Erythroblast (primary cell): ENCODE measurements at places on chromosomes 2 and 18.
A peak's percentile ranks its signal among the peaks of the same experiment; 100 is the strongest.

DNA sequence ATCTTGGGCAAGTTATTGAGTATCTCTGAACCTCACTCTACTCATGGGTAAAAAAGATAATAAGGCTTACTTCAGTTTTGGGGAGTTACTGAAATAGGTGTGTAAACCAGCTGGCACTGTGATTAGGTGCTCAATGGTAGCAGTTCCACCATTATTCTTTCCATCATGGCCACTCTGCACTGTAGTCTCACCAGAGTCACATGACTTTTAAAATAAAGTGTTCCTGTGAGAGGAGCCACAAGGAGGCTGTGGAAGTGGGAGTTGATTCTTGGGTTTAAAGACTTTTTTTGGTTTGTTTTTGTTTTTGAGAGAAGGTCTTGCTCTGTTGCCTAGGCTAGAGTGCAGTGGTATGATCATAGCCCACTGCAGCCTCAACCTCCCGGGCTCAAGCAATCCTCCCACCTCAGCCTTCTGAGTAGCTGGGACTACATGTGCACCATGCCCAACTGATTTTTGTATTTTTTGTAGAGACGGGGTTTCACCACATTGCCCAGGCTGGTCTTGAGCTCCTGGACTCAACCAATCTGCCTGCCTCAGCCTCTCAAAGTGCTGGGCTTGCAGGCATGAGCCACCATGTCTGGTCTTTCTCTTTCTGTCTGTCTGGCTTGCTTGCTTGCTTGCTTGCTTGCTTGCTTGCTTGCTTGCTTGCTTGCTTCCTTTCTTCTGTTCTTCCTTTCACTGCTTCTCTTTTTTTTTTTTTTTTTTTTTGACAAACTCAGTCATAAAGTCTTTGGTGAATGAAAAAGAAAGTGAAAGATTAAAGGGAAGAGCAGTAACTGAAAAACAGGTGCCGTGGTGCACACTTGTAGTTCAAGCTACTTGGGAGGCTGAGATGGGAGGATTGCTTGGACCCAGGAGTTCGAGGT lies 21.2 kb upstream of the ACVR1 start:
- DNase-seq, result no peak

DNA sequence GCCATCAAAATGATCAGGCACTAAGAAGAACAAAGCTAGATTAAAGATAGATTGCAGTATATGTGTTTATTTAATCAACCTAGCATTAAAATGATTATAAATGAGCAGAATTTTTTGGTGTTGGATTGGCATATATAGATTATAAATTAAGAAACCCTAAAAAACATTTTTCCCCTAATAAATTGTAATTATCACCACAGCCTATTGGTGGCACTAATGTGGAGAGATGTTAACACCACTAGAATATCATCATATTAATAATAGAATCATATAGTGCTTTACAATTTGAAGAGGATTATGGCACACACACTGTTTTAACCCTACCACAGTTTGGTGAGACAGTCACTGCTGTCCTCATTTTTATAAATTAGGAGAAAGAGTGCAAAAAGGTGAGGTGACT lies 112.4 kb upstream of the RND3 start:
- DNase-seq, result no peak

- DNase-seq, result no peak
These were observed 11.7 kb upstream of the MFF start for GRCh38 chr2:227313310-227313709.

DNA sequence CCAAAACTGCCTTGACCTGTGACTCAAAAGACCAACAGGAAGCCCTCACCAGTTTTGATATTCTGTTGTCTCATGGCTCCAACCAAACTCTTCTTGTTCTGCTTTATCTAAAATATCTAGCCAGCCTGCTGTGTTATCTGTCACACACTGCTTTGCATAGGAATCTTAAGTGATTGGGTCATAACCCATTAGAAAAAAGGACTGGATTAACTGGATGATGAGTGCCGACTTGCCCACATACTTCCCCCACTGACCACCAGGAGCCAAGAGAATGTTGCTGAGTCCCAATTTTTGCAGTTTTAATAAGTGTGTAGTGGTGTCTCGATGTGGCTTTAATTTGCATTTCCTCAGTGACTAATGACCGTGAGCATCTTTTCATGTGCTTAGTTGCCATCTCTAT lies 6.5 kb downstream of the MOGAT1 start:
- DNase-seq, result peak; percentile 10

DNA sequence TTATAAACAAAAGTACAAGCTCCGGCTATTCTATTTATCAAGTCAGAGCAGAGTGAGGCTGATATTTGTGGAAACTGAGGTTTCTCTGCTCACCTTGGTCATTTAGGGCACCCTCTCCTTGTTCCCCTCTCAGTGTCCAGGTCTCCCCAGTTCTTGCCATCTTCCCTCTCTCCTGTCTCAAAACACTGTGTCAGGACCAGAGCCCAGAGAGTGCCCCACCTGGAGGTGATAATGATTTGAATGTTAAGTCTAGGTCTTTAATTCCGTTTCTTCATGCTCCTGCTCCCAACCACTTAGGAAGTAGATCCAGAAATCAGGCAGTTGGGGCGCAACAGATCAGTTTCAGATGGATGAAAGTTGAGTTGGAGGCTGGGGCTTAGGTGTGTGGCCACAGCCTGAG lies 9.2 kb upstream of the ADCY3 start:
- DNase-seq, result no peak

GRCh38 chr2:60973705-60974104 lies 43.8 kb upstream of the PEX13 start:
- DNase-seq, result no peak

- no peak for DNase-seq
These were observed 32.8 kb upstream of the TNS1 start for GRCh38 chr2:218035463-218036100.

GRCh38 chr2:97995026-97995733 lies 568 bp downstream of the TMEM131 start:
- DNase-seq, result peak; percentile 71

GRCh38 chr2:183530333-183530901 lies 406.2 kb downstream of the NUP35 start:
- DNase-seq, result no peak

DNA sequence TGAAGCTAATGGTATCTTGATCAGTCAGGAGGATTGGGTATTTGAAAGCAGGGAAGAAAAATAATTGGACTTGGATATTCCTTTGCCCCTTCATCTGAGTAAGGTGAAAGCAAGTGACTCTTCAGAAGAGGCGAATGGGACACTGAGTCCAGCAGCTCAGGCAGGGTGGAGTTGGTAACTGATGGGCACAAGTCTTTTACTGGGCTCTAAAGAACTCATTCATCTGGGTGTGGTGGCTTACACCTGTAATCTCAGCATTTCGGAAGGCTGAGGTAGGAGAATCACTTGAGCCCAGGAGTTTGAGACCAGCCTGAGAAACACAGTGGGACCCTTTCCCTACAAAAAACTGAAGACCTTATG lies 11.2 kb downstream of the CFLAR start:
- DNase-seq, result peak; percentile 72

GRCh38 chr2:203802342-203803052 lies 65.1 kb upstream of the CTLA4 start:
- no peak for DNase-seq

DNA sequence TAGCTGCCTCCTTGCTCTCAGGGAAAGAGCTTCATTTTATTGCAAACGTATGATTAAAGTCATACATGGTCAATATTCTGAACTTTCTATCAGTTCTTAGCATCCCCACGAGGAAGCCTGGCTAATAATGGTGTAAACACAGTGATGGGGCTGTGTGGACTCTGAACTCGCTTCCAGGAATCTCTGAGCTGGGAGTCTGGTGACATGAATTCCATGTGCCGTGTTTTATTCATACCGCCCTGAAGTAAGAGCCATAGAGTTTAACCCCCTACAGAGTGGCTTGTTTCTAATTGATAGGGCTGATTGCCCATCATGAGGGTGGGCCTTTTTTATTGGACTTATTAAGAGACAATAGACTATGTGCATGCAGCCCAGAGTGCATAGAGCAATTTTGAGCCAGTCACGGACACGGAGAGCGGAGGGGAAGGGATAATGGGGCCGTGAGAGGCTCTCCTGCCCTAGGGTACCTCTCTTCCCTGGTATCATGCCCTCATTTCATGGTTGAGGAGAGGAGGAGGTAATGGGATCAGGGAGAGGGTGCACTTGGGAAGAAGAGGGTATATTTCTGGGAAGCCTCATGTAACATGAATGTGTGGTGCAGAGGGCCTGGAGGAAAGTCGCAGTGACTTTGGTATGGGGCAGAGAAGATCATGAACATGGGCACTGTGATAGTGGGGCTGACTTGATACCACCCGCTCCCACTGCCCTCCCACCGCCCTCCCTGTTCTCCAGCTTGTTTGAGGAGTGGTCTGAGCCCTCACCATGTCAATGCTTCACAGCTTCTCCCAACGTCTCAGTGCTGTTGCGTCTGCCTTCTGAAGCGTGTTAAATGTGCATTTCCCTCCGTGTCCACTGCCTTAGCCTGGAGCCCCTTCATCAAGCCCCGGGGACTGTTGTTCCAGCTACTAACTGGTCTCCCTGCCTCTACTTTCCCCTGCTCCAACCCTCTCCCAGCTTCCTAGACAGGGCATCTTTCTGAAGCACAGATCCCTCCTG lies 73.2 kb downstream of the IL1R2 start:
- DNase-seq, result peak; percentile 48
